ENCODE measurements at places on chromosomes 1 and 21. TPM values are rescaled to one million over a fixed set of nuclear protein-coding genes. Genes with fewer than 3 reads are reported as not detected.

DNA sequence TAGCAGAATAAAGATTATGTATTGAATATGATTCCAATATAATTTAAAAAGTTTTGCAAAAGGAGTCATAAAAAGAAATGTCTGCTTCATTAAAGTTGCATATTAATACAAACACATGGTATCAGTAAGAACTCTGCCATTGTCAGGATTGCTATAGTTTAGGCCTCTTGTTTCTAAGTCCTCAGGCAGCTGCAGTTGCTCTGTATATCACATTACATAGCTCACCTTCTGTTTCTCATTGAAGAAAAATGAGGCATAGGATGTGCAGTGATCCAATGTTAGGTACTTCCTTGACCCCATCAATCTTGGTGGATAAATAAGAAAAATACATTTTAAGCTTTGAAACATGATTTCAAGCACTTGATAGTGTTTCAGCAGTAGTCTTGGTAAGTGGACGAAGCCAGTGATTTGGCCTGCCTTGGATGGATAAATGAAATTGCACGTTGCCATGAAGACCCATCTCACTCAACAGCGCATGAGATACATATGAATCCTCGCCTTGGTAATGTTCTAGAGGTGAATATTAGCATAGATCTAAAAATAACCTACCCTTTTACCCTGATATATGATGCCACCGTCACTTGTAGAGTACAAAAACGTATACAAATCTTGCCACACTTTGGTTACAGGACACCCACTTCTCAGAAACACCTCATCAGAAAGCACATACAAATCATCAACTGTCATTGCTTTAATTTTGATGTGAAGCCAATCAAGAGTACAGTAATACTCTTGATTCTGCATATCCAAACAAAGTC, 25.3 kb downstream of the ZFYVE9 start:
- H3K27ac ChIP-seq = no peak overlapping the region
- H3K36me3 ChIP-seq = peaks cover 6% of the 10 kb centered on the region
- H3K4me3 ChIP-seq = no peak overlapping the region
- H3K4me1 ChIP-seq = peaks cover 4% of the 10 kb centered on the region
- H3K27me3 ChIP-seq = no peaks in the 10 kb centered on the region
- no peak for DNase-seq

The DENND4B gene
- 90.2 TPM for total RNA-seq

DNA sequence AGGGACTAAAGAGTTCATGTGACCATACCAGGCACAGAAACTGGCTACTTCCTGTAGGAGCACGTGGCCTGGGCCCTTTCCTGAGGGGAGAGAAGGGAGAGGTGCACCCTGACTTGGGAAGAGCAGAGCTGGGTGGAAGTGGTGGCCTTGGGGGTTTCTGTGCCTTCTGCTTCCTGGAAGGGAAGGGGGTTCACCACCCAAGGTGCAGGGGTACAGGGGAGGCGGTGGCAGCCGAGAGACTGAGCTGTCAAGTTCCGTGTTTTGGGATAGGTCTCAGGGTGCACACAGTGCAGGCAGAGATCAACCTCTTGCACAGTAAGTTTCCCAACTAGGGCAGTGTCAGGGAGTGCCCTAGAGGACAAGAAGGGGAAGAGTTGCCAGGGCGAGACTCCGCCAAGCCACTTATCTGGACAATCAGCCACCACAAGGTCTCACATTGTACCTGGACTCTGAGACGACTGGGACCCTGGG, 10.1 kb downstream of the HECTD3 start:
- no peak overlapping the region for H3K4me3 ChIP-seq
- H3K27ac ChIP-seq = peak overlapping the region; percentile 77
- no peak for DNase-seq
- H3K4me1 ChIP-seq = peaks cover 7% of the 10 kb centered on the region
- no peaks in the 10 kb centered on the region for H3K36me3 ChIP-seq

The KIF1B gene
- 10.0 TPM for total RNA-seq

DNA sequence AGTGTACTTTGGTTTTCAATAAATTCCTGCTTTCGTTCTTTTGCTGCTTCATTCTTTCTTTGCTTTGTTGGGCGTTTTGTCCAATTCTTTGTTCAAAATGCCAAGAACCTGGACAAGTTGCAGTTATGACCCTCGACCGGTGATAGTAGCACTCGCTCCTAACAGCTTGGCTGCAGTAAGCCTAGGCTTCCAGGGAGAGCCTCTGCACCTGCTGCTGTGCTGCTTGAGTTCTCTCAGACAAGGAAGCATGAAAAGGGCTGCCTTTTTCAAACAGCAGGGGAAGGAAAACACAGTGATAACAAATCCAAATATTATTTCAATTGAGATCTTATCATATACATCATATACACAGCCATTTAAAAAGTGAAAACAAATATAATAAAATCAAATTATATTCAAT, 12.8 kb upstream of the RIPK4 start:
- peaks cover 12% of the 10 kb centered on the region for H3K4me1 ChIP-seq
- H3K4me3 ChIP-seq = no peak overlapping the region
- no peak for DNase-seq

GRCh38 chr1:150516050-150516591, 569 bp downstream of the FALEC start:
- H3K27ac ChIP-seq = no peak overlapping the region
- peaks cover 12% of the 10 kb centered on the region for H3K4me1 ChIP-seq
- no peaks in the 10 kb centered on the region for H3K36me3 ChIP-seq
- no peak for DNase-seq

- H3K27ac ChIP-seq = no peak overlapping the region
- H3K4me3 ChIP-seq = no peak overlapping the region
- H3K27me3 ChIP-seq = no peaks in the 10 kb centered on the region
- DNase-seq = no peak
- no peaks in the 10 kb centered on the region for H3K4me1 ChIP-seq
- no peaks in the 10 kb centered on the region for H3K36me3 ChIP-seq
These were observed 42.9 kb downstream of the SLX9 start for GRCh38 chr21:44982558-44983250.

The AMY2A gene
- total RNA-seq = not detected

The CA6 gene
- 13.7 TPM for total RNA-seq

The SPAG17 gene
- not detected for total RNA-seq

DNA sequence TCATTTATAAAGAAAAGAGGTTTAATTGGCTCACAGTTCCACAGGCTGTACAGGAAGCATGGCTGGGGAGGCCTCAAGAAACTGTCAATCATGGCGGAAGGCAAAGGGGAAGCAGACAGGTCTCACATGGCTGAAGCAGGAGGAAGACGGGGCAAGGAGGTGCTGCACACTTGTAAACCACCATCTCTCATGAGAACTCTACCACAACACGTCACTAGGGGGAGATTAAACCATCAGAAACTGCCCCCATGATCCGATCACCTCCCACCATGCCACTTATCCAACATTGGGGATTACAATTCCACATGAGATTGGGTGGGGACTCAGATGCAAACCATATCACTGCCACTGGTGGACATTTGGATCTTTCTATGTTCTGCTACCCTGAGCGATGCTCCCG, 351.4 kb downstream of the NPHP4 start:
- H3K36me3 ChIP-seq = no peaks in the 10 kb centered on the region
- DNase-seq = no peak
- no peak overlapping the region for H3K4me3 ChIP-seq
- H3K27me3 ChIP-seq = peaks cover 28% of the 10 kb centered on the region

DNA sequence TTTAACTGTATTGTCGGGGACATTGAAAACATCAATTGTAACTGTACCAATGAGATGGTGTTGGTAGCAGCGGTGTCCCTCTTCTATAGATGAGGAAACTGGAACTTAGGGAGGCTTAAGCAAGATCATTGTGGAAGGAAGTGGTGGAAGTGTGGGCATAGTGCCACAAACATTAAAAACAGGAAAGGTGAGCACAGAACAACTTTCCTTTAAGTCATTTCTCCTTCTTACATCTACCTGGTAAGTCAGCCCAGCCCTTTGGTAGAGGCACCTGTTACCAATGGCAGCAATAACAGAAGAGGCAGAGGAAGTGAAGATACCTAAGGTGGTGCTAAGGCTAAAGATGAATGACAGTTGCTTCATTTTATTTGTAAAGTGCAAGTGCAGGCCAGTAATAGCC, 12.0 kb upstream of the CTSS start:
- DNase-seq = no peak
- no peak overlapping the region for H3K27ac ChIP-seq
- H3K4me1 ChIP-seq = peaks cover 5% of the 10 kb centered on the region
- no peaks in the 10 kb centered on the region for H3K27me3 ChIP-seq

DNA sequence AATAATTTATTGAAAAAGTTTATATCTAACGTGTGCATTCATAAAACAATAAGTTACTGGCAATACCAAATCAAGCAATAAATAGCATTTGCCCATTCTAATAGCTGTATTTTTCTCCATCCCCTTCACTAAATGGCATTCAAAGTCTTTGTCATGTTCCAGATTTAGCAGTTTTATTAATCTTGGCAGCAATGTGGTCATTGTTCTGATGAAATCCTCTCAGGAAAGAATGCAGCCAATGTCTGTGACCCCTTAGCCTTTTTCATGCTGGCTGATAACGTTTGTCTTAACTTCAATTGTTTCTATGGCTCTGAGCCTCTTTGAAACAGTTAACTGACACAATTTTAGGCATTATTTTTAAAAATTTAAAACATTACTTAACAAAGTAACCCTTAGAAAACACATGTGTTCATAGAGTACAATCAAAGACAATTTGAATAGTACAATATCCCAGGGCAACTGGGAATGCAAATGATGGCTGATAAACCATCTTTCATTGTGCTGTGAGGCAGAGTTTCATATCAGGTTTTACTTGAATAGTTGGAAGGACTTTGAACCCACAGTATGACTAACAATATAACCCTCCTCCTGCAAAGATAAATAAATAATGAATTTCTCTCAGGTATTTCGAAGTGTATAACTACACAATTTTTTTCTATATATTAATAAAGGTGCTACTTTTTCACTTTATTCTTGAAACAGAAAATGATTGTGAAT, 217.5 kb downstream of the LRRIQ3 start:
- no peak for DNase-seq
- no peaks in the 10 kb centered on the region for H3K27me3 ChIP-seq
- H3K36me3 ChIP-seq = no peaks in the 10 kb centered on the region
- no peak overlapping the region for H3K27ac ChIP-seq
- no peaks in the 10 kb centered on the region for H3K4me1 ChIP-seq

DNA sequence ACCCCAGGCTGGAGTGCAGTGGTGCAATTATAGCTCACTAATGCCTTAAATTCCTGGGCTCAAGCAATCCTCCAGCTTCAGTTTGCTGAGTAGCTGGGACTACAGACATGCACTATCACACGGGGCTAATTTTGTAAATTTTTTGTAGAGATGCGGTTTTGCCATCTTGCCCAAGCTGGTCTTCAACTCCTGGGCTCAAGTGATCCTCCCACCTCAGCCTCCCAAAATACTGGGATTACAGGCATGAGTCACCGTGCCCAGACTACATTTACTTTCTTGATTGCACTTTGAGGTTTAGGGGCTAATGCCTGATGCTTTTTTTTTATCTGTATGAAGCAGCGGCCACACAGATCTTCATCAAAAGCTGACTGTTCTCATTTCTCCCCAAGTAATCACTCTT, 124.6 kb downstream of the KIF26B start:
- H3K4me3 ChIP-seq = no peak overlapping the region
- H3K4me1 ChIP-seq = no peaks in the 10 kb centered on the region
- peaks cover 18% of the 10 kb centered on the region for H3K27me3 ChIP-seq
- DNase-seq = no peak
- H3K27ac ChIP-seq = no peak overlapping the region
- H3K36me3 ChIP-seq = no peaks in the 10 kb centered on the region

The ZP4 gene
- total RNA-seq = not detected

The RABIF gene
- 9.0 TPM for total RNA-seq

- H3K27me3 ChIP-seq = no peaks in the 10 kb centered on the region
- H3K4me1 ChIP-seq = peaks cover 6% of the 10 kb centered on the region
- no peak overlapping the region for H3K4me3 ChIP-seq
These were observed 160.9 kb downstream of the GABPA start for GRCh38 chr21:25895565-25896205.

DNA sequence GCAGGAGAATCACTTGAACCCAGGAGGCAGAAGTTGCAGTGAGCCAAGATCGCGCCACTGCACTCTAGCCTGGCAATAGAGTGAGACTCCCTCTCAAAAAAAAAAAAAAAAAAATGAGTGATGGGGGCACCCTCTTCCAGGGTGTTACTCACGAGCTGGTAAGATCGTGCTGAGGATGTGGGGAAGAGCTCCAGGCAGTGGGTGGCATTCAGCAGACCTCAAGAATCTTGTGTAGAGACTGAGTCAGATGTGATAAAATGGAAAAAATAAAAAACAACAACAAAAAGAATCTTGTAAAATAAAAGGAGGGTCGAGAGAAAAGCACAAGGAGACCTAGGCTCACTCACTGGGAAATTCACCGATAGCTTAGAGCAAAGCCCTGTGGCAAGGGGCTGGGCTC, 38.5 kb downstream of the EPHA2 start:
- no peaks in the 10 kb centered on the region for H3K36me3 ChIP-seq
- H3K4me1 ChIP-seq = no peaks in the 10 kb centered on the region
- no peaks in the 10 kb centered on the region for H3K27me3 ChIP-seq
- no peak for DNase-seq
- no peak overlapping the region for H3K27ac ChIP-seq

DNA sequence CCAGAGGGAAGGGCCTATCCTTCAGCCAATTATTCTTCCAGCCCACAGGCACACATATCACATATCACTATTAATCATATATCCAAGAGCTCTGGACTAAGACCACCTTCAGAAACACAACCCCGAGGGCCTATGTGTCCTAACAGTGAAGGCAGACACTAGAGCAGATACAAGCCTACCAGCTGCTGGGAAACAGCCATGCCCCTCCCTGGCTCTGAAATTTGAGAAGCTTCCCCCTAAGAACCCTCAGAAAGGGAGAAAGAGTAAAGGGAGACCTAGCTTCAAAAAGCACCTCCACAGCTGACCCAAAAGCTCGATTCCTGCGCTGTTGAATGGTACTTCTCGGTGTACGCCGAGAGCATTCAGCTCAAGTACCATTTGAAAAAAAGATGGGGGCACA, 17.4 kb downstream of the CNN3 start:
- peaks cover 8% of the 10 kb centered on the region for H3K4me1 ChIP-seq
- DNase-seq = no peak
- H3K4me3 ChIP-seq = no peak overlapping the region
- peaks cover 3% of the 10 kb centered on the region for H3K36me3 ChIP-seq

DNA sequence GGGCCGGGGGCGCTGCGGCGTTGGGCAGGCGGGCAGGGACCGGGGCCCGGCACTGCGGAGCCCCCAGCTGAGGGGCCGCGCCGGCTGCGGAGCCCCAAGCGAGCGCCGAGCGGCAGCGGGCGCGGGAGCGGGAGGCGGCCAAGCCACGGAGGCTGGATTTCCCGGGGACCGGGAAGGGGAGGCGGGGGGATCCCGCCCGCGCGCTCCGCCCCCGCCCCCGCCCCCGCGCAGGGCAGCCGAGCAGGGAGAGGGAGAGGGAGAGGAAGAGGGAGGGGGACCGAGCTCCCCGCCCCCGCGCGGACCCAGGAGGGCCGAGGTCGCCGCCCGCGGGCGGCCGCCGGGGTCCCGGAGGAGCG, at the start of gene DLGAP3:
TSS of gene DLGAP3 (minus strand) at position 154 of the 356 bp plus-strand sequence. CDS start 24,267 bp downstream, outside the sequence.
- H3K36me3 ChIP-seq = peaks cover 2% of the 10 kb centered on the region
- H3K4me3 ChIP-seq = peak within 1 kb of the TSS; percentile 79

The MYOC gene
- total RNA-seq = not detected

GRCh38 chr1:204191456-204191855, 4.8 kb downstream of the KISS1 start:
- peaks cover 51% of the 10 kb centered on the region for H3K27me3 ChIP-seq
- DNase-seq = no peak
- H3K36me3 ChIP-seq = no peaks in the 10 kb centered on the region
- H3K4me1 ChIP-seq = peaks cover 21% of the 10 kb centered on the region
- H3K27ac ChIP-seq = no peak overlapping the region
- no peak overlapping the region for H3K4me3 ChIP-seq

The WDR64 gene
- not detected for total RNA-seq

GRCh38 chr21:46055863-46056281, 42.0 kb upstream of the COL6A2 start:
- H3K36me3 ChIP-seq = peaks cover 5% of the 10 kb centered on the region
- no peak for DNase-seq

The LRRC71 gene
- not detected for total RNA-seq

- no peaks in the 10 kb centered on the region for H3K27me3 ChIP-seq
- H3K4me3 ChIP-seq = no peak overlapping the region
- peaks cover 13% of the 10 kb centered on the region for H3K4me1 ChIP-seq
These were observed 15.8 kb downstream of the SCYL3 start for GRCh38 chr1:169877800-169878491.
